ENCODE measurements at places on chromosomes 6 and 20.

- DNase-seq: no peak
Observed at GRCh38 chr20:1397710-1398109, 4.9 kb upstream of the FKBP1A start.

DNA sequence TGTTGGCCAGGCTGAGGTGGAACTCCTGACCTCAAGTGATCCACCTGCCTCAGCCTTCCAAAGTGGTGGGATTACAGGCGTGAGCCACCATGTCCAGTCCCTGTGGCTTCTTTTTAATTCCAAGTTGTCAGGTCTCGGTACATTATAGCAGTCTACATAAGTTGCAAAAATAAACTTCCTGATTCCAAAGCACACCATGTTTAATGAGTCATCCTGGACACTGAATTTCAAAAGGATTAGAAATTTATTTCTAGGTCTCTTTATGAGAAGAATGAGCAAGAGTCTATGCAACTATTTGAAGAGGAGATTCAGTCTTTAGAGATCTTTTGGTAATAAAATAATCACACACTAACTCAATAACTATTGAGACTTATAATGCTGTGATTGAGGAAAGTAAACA, 63.9 kb upstream of the MCHR2 start:
- no peak for DNase-seq

GRCh38 chr20:16695628-16696027, 34.2 kb upstream of the SNRPB2 start:
- no peak for DNase-seq

DNA sequence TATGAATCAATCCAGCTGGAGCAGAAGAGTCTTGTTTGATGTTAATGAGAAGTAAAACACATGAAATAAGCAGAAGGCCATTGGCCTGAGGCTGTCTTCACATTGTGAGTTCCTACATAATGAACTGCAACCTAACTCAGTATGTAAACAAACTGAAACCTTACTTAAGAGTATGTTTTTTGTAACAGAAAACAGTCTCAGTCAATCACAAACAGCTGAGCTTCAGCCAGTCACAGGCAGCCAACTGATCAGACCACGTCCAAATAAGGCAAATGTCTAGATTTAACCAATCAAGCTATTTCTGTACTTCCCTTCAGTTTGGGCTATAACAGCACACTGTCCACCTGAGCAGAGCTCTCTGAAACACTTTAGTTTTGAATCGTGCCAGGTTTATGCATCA, 234.7 kb downstream of the TRDN start:
- DNase-seq: no peak

GRCh38 chr20:1576641-1577040, 19.1 kb upstream of the SIRPD start:
- no peak for DNase-seq

DNA sequence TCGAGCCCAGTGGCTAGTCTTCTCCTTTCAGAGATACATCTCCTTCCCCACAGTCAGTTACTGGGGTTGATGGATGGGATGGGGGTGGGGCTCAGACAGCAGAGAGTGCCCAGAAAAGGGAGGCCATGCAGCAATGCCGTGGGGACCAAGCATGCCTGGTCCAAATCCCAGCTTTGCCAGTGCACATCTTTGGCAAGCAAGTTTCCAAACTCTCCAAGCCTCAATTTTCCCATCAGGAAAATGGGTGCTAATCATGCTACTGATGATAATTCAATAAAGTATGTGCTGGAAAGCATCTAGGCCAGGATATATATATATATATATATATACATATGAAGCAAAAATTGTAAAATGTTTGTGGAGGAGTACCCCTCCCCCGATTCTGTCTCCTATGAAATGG, 78.9 kb downstream of the CD40 start:
- DNase-seq: no peak

DNA sequence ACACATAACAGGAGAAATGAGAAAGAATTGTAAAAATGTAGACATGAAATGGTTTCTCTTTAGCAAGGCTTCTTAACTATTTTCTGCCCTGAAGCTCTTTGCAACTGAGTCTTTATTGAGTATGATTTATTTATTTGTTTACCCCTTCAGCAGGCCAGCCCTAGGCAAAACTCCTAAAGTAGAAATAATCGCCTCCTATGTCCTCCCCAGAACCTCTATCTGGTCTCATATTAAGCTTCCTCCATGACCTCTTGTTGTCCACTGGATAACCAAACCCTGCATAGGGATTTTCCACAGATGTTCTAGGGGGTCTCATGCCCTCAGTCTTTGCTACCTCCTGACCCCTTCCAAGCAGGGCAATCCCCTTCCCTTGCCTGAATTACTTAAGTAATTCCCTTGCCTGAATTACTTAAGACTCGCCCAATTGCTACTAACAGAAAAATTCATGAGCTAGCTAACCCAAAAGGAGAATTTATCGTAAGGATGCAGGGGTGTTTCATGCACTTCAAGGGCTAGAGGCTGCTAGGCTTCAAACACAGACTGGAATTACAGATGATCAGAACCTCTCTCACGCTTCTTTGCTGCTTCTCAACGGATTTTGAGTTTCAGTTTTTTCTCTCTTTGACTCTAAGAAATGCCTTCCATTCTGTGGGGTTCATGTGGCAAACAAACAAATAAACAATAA, 425.9 kb upstream of the RNF217 start:
- DNase-seq: no peak

- no peak for DNase-seq
Observed at GRCh38 chr6:104607501-104607900, 252.2 kb downstream of the HACE1 start.

GRCh38 chr6:108193131-108193530, 27.3 kb downstream of the NR2E1 start:
- DNase-seq: no peak

DNA sequence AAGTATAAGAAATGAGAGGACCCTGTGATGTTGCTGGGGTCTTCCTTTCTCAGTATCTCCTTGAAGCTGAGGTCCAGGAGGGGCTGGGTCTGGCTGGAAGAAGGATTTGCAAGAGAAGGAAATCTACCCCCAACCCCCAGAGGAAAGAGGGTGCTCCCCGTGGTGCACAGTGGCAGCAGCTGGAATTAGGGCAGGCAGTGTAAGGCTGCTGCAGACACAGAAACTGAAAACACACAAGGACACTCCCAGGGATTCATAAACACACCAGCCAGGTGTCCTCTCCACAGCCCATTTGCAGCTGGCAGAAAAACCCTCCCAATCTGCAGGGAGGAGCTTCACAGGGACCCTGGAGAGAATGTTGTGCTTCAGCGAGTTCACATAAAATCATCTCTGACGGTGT, 297.2 kb downstream of the CDH26 start:
- DNase-seq: no peak

GRCh38 chr6:148239215-148239614, 103.4 kb upstream of the SASH1 start:
- DNase-seq: no peak

GRCh38 chr6:78910591-78911171, 43.3 kb downstream of the IRAK1BP1 start:
- no peak for DNase-seq

DNA sequence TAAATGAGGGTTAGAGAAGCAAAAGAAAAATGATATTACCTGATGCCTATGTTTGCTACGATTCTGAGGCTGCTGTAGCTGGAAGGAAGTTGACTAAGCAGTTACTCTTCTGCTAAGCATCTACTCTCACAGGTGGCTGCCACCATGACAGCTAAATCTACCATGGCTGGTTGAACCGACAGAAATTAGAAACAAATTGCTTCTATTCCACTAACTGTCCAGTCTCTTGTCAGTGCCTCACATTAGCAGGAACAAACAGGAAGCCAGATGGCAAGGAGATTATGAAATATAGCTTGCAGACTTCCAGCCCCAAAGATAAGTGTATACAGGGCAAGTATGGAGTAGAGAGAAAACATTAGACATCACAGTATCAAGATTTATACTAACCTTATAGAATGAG, 59.4 kb upstream of the TMEM200A start:
- no peak for DNase-seq

DNA sequence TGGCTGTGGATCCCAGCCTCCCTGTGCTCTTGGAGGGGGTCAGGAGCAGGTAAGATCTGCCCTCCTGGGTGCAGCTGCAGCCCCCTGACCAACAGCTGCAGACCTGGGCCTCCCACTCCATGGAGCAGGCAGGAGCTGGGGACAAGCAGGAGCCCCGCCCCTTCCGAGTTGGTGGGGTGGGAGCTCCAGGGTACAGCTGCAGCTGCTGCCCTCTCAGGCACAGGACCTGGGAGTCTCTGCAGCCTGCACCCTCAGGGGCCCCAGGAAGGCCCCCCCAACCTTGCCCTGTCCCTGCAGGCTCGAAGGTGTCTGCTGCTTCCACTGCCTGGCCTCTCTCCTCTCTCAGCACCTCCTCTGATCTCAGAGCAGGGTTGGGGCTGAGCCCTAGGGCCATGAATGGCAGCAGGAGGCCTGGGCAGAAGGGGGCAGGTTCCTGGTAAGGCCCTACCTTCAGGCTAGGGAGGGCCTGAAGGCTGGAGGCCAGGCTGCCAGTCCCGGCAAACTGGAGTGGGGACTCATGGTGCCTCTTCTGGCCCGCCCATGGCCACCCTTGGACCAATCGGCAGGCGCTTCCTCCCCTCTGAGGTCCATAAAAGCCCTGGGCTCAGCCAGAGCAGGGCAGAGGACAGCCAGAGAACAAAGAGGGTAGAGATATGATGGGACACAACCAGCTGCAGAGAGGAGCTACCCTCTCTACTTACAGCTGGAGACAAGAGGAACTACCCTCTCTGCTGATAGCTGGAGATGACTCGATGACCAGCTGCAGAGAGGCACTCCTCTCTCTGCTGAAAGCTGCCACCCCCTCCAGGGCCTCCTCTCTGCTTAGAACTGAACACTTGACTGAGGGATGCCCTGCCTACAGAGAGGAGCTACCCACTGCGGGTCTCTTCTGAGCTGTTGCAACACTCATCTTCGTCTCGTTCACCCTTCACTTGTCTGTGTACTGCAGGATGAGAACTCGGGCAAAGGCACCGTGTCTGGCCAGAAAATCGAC, 7.8 kb upstream of the PACSIN1 start:
- no peak for DNase-seq

DNA sequence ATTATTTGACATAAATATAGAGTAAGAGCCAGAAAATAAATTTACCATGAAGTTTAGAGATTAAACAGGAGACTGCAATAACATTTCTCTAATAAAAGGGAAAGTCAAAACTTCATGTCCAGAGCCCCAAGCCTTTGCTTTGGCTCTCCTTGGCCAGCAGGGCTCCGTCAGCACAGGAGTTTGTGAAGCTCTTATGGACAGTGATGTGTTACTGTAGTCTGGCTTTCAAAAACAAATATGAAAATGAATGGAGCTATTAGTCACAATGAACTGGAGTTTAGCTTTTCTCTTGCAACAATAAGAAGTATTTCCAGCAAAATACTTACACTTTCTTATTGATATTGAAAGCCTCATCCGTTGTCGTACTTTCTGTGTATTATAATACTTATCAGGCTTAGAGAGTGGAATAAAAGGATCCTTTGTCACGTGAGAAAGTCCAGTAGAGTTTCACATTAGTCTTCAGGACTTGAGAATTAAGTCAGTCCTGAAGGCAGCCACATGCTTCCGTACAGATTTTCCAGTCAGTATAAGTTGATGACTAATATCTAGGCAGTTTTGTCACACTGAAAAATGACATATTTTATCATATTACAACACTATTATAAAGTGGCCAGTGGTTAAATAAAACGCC, 117.0 kb upstream of the PRL start:
- DNase-seq: no peak

DNA sequence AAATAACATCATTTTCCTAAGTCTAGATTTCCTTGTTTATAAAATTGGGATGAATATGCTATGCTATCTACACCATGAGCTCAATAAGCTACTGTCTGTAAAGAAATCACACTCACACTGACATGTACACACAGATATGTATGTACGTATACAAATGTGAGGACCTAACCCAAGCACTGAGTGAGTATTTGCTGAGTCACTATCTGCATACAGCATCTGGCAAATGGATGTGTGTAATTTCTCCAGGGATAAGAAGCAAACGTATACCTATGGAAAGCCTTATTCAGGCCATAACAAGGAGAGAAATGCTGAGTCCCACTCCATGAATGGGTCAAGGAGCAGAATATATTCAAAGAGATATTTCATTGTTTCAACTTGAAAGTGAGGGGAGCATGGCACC, 153.9 kb downstream of the LPA start:
- peak; percentile 29 for DNase-seq

GRCh38 chr6:167446046-167446445, 121.2 kb downstream of the TTLL2 start:
- no peak for DNase-seq

GRCh38 chr20:16474363-16474762, 98.9 kb downstream of the KIF16B start:
- no peak for DNase-seq

GRCh38 chr6:43878127-43878634, 108.2 kb downstream of the VEGFA start:
- no peak for DNase-seq

DNA sequence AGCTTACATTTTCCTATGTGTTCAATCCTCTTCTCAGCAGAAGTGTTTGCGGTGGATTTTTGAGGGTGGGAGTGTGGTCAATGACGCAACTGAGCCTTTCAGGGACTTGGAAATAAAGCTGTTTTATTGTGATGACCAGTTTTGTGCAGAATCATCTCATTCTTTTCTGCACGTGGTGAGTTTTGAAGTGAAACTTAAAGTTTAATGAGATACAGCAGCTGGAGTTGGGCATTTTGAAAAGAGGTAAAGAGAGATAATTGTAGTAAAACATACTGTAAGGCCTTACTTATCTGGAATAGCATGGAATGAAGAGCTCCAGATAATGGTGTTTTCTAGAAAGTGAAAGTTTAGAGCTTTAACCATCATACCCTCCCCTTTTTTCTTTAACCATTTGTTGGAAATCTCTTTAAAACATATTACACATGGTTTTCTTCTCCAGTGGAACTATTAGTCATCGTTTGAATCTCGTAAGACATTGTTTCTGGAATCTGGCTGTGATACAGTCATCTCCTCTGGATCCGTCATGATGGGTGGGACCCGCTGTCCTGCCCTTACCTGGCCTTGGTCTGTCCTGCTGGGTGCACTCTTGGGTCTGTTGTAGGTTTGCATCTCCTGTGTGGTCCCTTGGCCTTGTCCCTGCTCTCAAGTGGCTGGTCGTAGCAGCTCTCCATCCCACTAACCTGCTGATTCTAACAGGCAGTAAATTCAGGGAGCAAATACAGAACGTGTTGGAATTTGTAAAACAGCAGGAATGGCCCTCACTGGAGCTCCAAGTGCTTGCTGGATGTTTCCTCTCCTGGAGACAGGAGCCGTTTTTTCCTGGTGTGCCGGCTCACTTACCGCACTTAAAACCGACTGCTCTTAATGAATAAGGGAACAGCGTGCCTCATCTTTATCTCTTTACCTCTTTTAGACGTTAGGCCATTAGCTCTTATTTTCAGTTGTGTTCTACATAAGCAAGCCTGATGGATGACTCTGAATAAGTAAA, 29.8 kb downstream of the UST start:
- peak; percentile 39 for DNase-seq
